Suprapubic skin (tissue), 4 donors: ENCODE measurements at places on chromosomes 2 and 18.
A peak's percentile ranks its signal among the peaks of the same experiment; 100 is the strongest.

DNA sequence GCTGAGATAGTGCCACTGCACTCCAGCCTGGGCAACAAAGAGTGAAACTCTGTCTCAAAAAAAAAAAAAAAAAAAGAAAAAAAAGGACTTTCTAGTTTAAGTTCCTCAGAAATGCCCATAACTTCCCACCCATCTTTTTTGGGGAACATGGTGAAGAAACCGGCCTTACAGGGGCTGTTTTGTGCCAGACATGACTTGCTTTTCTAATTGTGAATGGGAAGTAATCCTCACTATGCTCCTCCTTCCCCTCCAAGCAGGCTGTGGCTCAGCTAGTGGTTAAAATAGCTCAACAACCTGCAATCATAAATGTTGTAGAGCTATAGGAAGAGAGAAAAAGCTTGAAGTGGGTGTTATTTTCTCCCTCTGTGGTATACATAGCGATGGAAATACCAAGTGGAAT, 34.1 kb upstream of the OLA1 start:
- no peak for DNase-seq

GRCh38 chr2:239716536-239717318, 308.4 kb downstream of the NDUFA10 start:
- peak; percentile 86 for DNase-seq

DNA sequence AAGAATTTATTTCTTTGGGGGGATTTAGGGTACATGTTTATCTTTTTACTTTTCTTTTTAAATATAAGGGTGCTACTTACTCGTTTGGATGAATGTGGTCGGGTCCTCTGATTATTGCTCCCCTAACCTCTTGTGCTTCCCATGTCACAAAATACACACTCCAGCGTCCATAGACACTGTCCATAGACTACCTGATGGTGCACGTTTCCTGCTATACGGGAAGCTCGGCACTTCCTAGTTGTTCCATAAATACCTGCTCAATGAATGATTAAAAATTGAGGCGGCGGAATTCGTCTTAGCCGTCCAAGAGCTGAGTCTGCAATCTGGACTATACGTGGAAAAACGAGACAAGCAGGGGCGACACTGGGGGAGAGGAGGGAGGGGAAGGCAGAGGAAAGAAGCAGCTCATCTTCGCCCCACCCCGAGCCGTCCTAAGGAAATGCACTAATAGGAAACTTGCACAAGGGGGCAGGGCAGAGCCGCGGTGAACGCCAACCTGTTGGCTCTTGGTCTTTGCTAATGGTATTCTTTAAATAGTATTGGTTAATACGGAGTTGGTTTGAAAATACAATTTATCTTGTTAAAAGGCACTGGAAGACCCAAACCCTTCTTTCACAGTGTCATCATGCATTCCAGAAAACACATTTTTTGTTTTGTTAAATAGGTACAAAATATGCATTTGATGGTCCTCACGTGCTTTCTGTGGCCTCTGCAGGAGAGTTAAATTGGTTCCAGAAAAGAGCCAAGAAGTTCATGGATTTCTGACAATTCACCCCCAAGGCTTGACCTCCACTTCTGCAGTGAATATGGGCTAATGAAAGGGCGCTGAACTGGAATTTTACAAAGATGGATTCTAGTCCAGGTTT, 73.0 kb upstream of the KCTD1 start:
- no peak for DNase-seq

DNA sequence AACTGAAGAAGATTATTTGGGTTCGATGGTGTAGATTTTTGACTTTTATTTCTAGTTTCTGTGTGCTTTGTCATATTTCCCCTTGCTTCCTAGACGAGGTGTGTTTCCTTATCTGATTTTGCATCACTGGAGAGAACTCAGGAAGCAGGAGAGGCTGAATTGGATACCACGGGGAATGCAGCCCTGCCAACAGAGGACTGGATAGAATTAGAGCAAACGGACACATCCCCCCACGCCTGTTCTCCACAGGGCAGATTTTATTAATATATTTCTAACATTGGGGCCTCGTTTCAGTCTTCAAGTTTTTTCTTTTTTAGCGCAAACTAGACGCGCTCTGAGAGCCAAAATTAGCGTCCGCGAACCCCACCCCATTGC, 678 bp upstream of the VAPA start:
- no peak for DNase-seq

DNA sequence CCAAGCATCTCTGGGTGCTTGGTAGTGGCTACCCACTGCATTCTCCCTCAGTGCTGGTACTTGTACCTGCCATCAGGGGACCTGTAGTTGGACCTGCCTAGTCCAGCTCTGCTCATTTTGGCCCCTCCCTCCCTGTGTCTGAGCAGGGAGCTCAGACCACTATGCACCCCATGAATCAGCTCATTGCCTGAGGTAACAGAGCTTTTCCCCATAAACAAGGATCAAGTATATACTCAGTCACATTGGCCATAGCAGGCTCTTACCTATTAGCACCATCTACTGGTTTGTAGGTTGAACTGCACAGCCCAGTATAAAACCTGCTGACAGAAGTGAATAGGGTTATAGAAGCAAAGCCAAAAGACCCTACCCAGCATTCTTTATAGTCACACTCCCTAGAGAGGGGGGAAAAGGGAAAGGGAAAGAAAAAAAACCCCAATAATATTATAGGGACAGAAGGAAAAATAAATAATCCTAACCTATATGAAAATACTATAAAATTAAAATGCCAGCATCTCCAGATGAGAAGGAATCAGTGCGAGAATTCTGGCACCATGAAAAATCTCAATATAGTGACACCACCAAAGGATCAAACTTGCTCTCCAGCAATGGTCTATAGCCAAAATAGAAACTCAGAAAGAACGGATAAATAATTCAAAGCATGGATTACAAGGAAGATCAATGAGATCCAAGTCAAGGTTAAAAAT, 6.9 kb upstream of the FLACC1 start:
- DNase-seq = no peak

DNA sequence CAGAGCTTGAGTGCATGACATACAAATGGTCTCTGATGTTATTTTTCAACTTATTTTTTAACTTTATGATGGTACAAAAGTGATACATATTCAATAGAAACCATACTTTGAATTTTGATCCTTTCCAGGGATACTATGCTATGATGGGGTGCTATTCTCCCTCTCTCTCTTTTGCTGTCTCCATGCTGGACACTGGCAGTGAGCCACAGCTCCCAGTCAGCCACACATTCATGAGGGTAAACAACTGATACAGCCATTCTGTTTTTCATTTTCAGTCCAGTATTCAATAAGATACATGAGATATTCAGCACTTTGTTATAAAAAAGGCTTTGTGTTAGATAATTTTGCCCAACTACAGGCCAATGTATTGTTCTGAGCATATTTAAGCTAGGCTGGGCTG, 859.3 kb upstream of the KLHL29 start:
- no peak for DNase-seq

GRCh38 chr2:182503886-182504285, 77.0 kb upstream of the PDE1A start:
- no peak for DNase-seq

DNA sequence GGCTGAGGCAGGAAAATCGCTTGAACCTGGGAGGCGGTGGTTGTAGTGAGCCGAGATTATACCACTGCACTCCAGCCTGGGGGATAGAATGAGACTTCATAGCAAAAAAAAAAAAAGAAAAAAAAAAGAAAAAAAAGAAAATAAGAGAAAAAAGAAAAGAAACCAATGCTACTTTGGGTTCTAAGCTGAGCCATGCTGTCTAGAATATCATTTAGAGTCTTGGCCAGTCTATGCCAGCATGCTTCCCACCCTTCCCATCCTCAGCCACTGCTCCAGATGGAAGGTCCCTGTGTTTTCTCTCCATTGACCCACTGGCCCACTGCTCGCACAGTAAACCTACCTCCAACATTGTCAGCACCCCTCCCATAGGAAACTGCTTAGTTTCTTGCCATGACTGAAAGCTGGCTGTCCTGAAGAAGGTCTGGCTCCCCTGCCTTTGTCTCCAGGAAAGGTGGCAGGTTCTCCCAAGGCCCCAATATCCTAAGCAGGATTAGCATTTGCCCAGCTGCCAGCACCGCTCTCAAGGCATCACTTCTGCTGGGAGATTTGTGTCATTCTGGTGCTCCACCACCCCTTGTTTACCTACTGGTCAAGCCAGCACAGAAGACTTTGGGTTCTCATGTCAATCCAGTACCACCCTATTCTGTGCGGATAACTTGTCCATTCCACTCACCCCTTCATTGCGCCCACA, 47.3 kb upstream of the PAPOLG start:
- no peak for DNase-seq

- no peak for DNase-seq
Measured at GRCh38 chr2:134379293-134379692, 125.4 kb downstream of the MGAT5 start.

- no peak for DNase-seq
Measured at GRCh38 chr2:3962719-3963118, 259.3 kb downstream of the DCDC2C start.

DNA sequence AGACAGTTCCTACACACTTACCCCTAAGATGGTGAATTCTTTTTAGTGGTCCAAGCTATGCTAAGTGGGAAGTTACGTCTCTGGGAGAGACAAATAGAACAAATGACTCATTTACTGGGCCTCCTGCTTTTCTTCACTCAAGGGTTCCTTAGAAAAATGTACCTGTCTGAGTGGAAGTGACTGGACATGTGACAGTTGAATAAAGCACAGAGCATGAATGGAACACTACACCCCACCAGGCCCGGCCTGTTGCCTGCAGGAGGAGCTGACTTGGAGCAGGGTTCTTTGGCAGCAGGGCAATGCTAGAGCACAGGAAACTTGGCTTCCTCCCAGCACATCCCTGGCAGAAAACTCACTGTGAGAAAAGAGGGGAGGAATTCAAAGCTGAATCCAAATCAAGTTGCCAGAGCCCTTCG, 451.0 kb upstream of the SETBP1 start:
- peak; percentile 57 for DNase-seq

DNA sequence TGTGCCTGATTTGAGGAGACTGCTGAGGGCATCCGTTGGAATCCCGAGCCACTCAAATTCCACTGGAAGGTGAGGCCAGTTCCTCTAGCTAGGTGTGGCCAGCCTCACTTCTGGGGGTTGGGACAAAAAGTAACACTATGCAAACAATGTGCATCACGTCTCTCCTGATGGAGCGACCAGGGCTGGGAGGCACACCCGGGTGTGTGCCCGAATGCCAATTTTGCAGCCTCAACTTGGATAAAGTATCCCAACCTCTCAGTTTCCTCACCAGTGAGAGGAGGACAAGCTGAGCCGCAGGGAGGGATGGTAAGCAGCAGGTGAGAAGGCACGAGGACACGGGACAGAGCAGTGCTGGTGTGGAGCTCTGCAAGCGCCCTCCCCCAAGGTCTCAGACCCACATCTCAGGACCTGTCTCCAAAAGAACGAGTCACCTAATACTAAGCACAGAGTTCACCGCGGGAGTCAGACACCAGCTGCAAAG, 218.3 kb downstream of the HAUS1 start:
- no peak for DNase-seq

- no peak for DNase-seq
Measured at GRCh38 chr2:89841476-89841840, 1150.0 kb downstream of the RPIA start.

DNA sequence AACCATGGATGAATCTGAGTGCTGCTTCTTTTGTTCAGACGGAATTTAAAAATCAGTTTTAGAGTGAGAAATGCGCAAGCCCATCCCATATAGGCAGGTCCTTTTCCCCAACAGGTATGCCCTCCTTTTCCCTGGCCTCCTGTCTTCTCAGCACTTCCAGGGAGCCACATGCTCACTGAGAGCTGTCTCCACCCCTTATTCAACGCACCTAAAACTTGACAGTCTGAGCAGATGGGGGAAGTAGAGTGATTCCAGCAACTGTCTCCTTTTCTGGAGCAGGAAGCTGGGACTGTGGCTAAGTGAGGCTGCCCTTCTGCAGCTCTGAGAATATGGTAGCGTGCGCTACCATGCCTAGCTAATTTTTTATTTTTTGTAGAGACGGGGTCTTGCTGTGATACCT, 53.1 kb upstream of the NOSTRIN start:
- no peak for DNase-seq

DNA sequence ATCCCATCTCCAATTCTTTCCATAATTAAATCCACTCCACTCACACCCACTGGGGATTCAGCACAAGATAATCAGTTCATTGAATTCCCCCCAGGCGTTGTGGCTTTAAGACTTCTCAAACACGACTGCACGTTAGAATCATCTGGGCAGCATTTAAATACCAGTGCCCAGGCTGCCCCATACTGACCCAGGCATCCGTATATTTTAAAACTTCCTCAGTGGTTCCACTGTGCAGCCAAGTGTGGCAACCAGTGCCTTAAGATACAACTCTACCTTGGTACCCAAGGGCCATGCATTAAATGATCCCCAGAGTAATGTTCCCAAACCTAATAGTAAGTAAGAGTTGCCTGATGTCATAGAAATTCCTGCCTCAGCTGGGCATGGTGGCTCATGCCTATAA, 54.3 kb upstream of the BZW1 start:
- no peak for DNase-seq

DNA sequence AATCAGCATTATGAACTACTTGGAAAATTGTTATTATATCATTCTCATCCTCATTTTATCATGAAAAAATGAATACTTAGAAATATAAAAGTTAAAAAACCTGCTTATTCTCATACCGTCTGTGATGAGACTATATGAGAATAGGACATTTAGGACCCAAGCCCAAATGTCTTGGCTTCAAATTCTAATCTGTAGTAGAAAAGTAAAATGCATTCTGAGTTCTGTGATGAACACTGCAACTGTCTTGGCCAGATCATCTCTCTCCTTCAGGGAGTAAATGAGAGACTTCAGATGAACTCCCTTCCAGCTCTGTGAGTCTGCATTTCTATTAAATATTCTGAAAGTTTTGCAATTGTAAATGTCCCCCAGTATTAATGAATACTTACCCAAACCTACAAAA, 940.7 kb upstream of the KLHL29 start:
- no peak for DNase-seq

GRCh38 chr2:115543024-115543423, 1100.6 kb downstream of the DPP10 start:
- no peak for DNase-seq

- DNase-seq = no peak
Measured at GRCh38 chr2:177602611-177603164, 210.1 kb downstream of the AGPS start.

DNA sequence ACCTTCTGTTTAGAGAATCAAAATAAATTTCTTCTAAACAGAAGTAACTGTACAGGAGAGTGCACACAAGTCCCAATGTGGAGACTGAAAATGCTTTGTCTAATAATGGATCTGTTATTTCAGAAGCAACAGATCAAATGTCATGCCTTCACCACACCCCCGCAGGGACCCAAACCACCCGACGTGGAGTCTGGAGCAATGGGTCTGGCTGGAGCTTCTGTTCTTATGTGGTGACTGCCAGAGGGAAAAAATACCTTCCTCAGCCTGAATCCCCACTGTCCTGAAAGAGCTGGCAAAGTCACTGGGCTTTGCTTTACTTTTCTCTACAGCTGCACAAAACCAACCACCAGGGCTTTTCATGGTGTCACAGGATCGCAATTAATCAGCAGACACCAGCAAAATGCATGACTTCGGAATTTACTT, 119.0 kb upstream of the ZFP36L2 start:
- DNase-seq = peak; percentile 84

GRCh38 chr18:31977270-31977872, 34.4 kb upstream of the TRAPPC8 start:
- DNase-seq = no peak
